IPS DF 19.7 (cell line): ENCODE measurements at places on chromosomes 12 and 14.

DNA sequence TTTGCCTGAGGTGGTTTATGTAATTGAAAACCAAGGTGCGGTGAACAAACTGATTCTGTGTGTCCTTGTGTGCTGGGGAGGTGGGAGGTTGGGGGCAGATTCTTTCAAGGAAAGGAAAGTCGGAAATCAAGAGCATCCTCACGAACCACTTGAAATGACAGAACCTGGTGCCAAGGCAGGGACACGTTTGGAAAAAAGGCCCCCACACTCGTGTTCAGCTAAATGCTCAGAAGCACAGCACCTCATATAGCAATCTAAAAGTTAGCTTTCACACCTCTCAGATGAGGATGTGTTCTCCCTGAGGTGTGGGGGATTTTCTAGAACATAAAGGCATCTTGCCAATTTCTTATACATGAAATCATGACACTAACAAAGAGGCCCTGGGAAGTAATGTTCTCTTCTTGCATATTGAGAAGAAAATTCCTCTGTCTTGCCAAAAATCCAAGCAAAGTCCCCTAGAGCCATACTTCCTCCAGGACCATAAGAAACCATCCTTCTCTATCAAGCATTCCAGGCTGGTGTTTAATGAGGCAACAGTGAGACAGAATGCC lies 119.6 kb downstream of the PLXNC1 start:
- no peak for DNase-seq

- DNase-seq: peak; percentile 52
These were observed 19.5 kb upstream of the TTC9 start for GRCh38 chr14:70622111-70622712.

GRCh38 chr12:40788276-40788675 lies 96.0 kb downstream of the CNTN1 start:
- no peak for DNase-seq

GRCh38 chr14:102020058-102020971 lies 55.9 kb downstream of the DYNC1H1 start:
- DNase-seq: no peak

- no peak for DNase-seq
These were observed 5.0 kb downstream of the HIF1A start for GRCh38 chr14:61700104-61700886.

- DNase-seq: no peak
These were observed 283.0 kb upstream of the PRKD1 start for GRCh38 chr14:30210630-30211029.

DNA sequence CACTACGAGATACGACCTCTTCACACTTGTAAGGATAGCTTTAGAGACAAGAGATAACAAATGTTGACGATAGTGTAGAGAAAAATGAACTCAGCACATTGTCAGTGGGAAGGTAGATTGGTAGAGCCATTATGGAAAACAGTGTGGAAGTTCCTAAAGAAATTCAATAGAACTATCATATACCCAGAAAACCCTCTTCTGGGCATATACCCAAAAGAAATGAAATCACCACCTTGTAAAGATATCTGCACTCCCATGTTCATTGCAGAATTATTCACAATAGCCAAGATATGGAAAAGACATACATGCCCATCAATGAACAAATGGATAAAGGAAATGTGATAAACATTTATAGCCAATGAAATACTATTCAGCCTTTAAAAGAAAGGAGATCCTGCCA lies 499.8 kb upstream of the TBX3 start:
- DNase-seq: no peak

- no peak for DNase-seq
These were observed 5.5 kb downstream of the RNASE1 start for GRCh38 chr14:20797164-20797563.

DNA sequence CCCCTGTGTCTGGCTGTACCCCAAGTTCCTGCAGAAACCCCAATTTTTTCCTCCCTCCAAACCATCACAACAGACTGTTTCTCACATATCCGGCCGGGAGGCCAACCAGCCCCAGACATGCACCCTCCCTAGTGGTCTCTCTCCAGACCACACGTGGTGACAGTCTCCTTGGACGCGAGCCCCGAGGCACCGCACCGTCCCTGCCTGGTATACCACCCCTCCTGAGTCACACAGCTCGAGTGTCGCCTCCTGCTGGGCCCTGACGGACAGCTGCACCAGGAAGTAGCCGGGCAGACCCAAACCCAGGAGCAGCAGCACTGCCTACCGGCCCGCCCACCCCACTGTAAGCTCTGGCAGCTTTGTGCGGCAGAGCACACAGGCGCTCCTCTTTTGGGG lies 97.4 kb downstream of the RFLNA start:
- no peak for DNase-seq

GRCh38 chr14:71616013-71616412 lies 316.2 kb upstream of the RGS6 start:
- no peak for DNase-seq

- DNase-seq: no peak
These were observed 12.9 kb downstream of the BTBD7 start for GRCh38 chr14:93319958-93320357.

DNA sequence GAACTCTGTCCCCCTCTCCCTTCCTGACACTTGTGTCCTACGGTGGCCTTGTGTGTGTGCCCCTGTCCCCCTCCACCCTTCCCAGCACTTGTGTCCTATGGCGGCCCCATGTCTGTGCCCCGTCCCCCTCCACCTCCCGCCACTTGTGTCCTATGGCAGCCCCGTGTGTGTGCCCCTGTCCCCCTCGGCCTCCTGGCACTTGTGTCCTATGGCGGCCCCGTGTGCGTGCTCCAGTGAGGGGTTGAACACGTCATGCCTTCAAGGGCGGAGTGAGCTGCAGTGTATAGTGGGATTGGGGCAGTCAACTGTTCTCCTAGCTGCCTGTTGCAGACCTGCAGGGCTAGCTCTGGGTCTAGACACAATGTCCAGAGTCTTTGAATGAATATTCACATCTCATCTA lies 108.7 kb downstream of the GLT1D1 start:
- no peak for DNase-seq

- no peak for DNase-seq
These were observed 74.9 kb downstream of the NTF3 start for GRCh38 chr12:5506821-5507231.

GRCh38 chr12:40229690-40230651 lies 5.2 kb downstream of the LRRK2 start:
- DNase-seq: no peak

GRCh38 chr14:57657487-57657886 lies 163.8 kb upstream of the CCDC198 start:
- no peak for DNase-seq

- DNase-seq: no peak
These were observed 174.2 kb upstream of the PARP11 start for GRCh38 chr12:4047421-4047820.

DNA sequence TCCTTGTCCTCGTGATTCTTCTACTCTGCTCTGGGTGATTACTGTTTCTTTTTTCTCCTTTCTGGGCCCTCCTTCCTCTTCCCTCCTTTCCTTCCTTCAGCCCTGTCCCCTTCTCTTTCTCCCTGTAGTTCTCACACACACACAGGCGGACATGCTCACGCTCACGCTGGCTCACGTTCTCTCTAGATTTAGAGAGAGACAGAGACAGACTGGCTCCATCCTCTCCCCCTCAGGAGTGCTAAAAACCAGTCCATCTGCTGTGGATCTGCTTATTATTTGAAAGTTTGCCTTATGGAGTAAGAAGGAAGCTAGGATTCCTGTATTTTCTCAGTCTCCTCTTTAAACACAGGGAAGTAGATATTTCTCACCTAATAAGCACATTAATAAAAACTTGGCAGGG lies 48.1 kb downstream of the KCNA1 start:
- no peak for DNase-seq

DNA sequence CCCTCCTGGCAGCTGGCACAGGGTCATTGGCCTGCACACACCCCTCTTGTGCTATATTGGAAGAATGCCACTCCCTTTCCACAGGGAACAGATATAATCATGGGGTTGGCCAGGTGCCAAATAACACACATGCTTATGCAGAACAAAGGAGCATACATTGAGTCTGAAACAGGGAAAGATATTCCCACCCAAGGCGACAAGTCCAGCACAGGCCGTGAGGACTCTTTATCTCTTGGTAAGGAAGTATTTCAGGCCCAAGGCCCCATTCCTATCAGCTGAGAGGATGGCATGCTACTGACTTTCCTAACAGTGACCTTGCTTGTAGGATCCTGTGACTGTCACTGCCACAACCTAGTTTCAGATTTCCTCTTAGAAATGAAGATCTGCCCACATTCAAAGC lies 59.0 kb upstream of the STXBP6 start:
- DNase-seq: no peak

- no peak for DNase-seq
These were observed 17.4 kb downstream of the FAM181A start for GRCh38 chr14:93944348-93945069.

DNA sequence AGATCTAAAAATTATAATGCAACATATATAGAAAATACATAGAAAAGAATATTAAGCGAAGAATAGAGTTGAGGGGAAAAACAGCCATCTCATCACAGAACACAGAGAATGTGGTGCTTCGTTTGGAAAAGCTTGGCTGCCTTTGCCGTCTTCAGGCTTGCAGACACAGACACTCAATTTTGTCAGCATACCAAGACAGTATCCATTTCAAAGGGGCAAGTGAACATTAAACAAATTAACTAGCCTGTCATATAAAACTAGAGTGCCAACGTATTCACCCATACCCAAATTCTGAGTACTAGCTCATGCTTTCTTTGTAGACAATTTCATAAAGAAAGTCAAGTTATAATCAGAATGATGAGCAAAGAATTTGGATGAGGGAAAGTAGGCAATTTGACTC lies 40.5 kb downstream of the DMAC2L start:
- DNase-seq: no peak

DNA sequence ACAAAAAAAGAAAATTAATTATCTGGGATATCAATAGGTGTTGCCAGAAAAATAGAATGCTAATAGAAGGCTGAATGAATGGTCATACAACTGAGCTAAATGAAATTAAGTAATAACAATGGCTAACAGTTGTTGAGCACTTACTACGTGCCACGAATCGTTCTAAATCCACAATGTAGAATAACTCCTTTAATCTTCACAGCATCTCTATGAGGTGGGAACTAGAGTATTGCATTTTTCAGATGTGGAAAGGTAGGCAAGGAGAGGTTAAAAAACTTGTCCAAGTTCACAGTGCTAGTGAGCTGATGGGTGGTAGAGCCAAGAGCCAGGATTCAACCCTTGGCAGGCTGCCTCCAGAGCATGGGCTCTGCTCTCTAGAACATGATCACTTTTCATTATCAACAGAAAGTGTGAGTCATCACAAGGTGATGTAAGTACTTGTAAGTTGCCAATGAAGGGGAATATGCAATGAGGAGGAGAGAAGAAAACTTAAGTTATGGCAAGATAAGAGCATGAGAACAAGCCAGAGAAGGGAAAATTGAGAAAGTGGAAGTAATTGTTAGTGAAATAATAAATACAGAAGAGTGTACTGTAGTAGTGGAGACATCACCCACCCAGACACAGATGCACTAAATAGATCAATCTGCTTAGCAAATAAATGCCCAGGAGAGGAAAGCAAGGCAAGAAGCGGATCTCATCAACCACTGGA lies 122.1 kb downstream of the PRKD1 start:
- no peak for DNase-seq
